SK-MEL-5 (cell line): ENCODE measurements at places on chromosomes 13 and 19.
A peak's percentile ranks its signal among the peaks of the same experiment; 100 is the strongest.

DNA sequence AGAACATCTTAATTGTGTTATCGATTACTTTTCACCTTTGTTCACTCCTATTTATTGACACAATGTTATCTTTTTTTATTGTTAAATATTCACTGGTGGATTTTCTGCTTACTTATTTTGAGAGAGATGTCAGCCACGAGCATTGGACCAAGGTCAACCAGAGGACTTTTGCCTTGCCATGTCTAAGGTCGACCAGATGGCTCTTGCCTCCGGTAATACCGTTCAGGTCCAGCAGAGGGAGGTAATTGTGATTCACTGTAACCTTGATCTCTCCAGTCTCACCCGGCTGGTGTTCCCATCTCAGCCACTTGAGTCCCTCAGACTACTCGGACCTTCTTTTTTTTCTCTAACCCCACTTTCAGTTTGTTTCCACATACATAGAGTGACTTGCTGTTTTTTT is 1438.1 kb downstream of the UQCRFS1 start:
- DNase-seq, result peak; percentile 46

DNA sequence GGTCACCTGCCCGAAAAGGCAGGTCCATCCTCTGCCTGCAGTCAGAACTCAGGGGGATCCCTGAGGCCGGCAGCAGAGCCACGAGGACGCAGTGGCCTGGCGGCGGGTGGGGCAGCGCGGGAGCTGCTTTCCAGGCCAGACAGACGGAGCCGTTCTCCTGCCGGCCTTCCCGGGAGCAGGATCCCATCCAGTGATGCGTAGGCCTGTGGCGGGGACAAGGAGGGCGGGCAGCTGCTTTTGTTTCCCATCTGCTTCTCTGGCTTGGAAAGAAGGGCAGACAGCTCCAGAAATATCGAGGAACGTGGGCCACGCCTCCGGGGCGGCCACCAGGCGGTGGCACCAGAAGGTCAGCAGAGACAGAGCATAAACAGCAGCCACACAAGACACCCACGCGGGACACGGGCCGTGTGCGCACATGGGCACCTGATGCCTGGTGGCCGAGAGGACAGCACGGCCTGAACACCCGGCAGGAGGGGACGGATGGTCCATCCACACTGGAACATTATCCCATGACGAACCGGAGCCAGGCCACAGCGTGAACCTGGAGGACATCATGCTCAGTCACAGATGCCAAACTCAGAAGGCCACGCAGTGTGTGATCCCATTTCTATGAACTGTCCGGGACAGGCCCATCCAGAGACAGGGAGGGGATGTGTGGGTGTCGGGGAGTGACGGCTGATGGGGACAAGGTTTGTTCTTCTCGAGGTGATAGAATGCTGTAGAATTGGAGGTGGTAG is 13.9 kb upstream of the MKNK2 start:
- no peak for DNase-seq

GRCh38 chr19:54517483-54517882 is 14.9 kb downstream of the LAIR2 start:
- peak; percentile 19 for DNase-seq

GRCh38 chr13:30607908-30608307 is 9.8 kb upstream of the USPL1 start:
- no peak for DNase-seq

- no peak for DNase-seq
Measured at GRCh38 chr19:51040151-51040550, 5.3 kb upstream of the KLK12 start.

GRCh38 chr13:30739761-30740642 is 4.7 kb downstream of the ALOX5AP start:
- no peak for DNase-seq

DNA sequence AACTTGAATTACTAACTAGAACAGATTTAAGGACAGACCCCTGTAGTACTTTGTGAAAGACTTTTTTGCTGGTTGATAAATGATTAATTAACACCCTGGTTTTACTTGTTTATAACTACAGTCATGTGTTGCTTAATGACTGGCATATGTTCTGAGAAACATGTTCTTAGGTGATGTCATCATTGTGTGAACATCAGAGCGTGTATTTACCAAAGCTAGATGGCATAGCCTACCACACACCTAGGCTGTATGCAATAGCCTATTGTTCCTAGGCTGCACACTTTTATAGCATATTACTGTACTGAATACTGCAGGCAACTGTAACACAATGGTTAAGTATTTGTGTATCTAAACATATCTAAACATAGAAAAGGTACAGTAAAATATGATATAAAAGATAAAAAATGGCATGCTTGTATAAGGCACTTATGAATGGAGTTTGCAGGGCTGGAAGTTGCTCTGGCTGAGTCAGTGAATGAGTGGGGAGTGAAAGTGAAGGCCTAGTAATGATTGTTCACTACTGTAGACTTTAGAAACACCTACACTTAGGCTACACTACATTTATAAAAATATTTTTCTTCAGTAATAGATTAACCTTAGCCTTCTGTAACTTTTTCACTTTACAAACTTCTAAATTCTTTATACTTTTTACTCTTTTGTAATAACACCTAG is 260.3 kb downstream of the KCNRG start:
- no peak for DNase-seq

DNA sequence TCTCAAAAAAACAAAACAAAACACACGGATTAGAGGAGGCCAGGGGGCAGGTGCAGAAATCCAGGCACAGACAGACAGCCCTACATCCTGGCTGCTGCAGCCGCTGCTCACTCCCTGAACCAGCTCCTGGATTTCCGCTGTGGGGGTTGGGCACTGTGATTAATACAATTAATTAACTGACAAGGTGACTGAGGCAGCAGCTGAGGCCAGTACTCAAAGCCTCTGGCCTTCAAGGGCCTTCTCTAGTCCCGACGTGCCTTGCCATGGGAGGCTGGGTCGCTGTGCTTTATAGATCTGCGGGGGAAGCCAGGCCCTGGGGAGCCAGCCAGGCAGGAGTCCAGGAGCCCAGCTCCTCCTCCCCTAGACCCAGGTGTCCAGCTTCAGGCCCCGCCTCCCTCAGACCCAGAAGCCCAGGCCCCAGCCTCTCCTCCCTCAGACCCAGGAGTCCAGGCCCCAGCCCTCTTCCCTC is 4.6 kb downstream of the NECTIN2 start:
- no peak for DNase-seq
